Epithelial cell of esophagus (primary cell): ENCODE measurements at places on chromosomes 3 and 15.

DNA sequence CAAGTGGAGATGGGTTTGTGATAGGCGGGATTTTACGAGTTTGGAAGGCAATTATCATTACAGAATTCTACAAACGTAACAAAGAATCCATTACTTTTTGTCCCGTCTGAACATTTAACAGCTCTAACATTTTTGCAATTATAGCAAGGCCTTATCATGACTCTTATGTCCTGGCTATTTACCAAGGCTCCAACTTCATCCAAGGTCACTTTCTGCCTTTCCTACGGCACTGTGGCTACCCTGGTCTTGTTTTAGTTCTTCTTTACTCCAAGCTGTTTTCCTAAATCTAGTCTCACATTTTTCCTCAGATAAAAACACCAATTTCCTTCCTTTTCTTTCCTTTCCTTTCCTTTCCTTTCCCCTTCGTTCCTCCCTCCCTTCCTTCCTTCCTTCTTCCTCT lies 33.5 kb upstream of the GRM7 start:
- DNase-seq = no peak

DNA sequence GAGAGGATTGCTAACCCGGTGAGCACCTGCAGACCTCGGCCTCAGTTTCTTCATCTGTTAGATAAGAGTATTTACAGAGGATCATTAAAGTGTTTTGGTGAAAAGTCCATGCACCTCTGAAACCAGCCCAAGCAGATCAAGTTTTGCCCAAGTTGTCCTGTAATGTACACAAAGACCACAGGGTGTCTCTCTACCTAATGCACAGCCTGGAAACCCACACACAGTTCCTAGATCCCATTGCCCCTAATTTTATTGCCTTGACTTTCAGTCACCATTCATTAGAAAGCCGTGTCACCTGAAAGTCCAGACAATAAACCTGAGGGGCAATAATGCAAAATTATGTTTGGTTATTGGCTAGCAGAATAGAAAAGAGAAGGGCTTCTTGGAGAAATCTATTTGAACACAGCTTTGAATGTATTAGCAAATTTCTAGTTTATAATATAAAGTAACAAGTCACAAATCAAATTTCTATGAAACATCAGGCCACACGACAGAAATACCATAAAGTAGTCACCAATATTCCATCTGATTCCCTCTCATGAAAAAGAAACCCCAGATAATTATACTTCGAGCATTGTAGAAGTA lies 161.3 kb upstream of the SLC2A2 start:
- DNase-seq = peak; percentile 44

DNA sequence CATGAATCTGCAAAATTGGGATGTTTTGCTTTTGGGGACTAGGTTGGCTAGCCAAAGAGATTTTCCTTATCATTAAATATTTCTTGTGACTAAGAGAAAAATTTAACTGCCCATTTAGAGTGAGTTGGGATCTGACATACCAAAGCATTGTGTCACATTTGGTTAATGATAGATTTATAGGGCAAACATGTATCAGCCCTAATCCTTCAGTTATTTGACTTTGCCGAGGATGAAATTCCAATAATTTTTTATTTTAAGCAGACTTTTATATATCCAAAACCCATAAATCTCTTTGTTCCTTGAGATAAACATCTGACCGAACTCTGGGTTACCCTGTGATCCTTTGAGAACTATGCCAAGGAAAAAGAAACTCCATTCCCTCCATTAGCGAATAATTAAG lies 218.9 kb downstream of the CDIN1 start:
- DNase-seq = no peak

DNA sequence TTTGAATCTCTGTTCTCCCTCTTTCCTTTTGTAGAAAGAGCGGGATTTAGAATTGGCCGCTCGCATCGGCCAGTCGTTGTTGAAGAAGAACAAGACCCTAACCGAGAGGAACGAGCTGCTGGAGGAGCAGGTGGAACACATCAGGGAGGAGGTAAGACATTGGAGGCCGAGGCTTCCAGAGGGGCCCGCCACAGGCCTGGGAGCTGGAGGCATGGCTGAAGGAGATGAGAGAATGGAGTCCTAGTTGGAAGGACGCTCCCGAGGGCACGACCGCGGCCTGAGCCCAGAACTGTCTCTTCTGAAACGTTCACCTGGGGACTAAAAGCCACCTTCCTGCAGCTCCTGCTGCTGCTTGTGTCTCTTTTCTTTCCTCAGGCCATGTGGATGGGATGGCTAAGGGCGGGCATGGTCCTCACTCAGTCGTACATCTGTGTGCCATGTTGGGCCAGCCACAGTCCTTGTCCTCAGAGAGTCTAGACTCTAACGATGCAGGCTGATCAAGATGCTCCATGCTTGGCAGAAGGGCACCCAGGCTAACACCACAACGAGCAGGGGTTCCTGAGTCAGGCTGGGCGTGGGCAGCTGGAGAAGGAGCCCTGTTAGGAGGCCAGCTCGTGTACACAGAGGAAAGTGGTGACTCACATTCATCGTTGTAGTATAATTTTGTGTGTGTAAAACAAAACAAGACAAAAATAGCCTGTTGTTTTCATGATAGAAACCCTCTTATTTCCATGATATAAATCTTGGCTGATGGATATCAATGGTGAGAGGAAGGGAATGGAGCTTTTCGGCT lies 81.1 kb downstream of the CCK start:
- peak; percentile 83 for DNase-seq

DNA sequence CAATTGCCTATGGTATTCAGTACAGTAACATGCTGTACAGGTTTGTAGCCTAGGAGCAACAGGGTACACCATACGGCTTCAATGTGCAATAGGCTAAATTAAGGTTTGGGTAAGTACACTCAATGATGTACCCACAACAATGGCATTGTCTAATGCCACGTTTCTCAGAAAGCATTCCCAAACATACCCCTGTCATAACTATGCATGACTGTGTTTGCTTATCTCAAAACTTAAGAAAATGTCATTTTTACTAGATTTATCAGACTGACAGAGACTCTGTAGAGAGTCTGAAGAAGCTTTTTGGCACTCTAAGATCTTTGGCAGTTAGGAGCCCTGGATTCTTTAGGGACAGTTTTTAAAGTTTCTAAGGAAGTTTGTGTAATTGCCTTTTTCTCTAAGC lies 59.9 kb downstream of the MECOM start:
- no peak for DNase-seq

GRCh38 chr15:82371656-82372055 lies 22.4 kb upstream of the GOLGA6L10 start:
- no peak for DNase-seq

GRCh38 chr15:42448281-42448680 lies 42.7 kb downstream of the ZNF106 start:
- DNase-seq = no peak

- no peak for DNase-seq
Observed at GRCh38 chr3:53599771-53600170, 105.4 kb downstream of the CACNA1D start.

- no peak for DNase-seq
Observed at GRCh38 chr15:88613074-88613944, 7.8 kb upstream of the AEN start.

DNA sequence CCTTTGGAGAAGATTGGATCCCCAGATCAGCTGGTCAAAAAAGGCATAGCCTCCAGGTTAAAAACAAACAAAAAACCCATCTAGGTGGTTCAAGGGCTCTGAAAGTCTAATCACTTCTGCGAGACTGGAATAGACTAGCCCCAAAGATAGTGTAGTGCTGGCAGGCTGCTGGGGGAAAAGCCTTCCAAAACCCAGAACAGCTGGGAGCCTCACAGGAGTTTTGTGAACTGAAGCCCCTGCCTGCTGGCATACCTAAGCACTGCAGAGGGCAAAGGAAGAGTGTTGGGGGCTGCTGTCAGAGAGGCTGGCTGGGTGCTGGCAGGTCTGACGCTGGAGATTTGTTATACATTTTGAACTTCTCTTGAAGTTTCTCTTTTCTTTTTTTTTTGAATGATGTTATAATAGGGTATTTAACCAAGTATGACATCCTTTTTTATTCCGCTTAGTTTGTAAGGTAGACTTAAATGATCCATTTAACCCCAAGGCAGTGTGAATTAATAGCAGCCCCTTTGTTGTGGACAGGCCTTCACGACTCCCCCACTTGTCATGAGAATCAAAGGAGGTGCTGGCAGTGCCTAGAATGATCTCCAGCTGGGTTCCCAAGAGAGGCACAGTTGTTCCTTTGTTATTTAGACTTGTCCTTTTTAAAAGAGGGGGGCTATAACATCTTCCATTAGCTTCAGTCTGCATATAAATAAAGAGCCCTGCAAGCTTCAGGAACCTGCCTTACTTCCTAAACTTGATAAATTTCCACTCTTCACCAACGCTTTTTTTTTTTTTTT lies 53.9 kb downstream of the CRTC3 start:
- no peak for DNase-seq

GRCh38 chr15:67801926-67802914 lies 23.1 kb upstream of the SKOR1 start:
- DNase-seq = no peak

DNA sequence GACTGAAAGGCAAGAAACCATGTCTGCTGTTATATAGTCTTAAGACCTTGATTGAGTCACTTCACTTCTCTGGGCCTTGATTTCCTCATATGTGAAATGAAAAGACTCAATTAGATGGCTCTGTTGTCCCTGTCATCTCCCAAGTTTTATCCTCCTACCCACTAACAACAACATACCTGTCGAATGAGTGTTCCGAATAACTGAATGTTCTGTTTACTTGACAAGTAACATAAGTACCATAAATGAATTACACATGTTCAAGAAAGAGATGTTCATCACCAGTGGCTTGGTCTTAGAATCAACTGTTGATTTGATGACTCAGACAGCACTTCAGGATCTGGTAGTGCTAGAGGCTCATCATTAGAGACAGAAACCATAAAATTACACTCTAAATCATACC lies 311.7 kb downstream of the VPS13C start:
- peak; percentile 79 for DNase-seq

- DNase-seq = no peak
Observed at GRCh38 chr3:46467562-46467961, 2.9 kb upstream of the LTF start.

DNA sequence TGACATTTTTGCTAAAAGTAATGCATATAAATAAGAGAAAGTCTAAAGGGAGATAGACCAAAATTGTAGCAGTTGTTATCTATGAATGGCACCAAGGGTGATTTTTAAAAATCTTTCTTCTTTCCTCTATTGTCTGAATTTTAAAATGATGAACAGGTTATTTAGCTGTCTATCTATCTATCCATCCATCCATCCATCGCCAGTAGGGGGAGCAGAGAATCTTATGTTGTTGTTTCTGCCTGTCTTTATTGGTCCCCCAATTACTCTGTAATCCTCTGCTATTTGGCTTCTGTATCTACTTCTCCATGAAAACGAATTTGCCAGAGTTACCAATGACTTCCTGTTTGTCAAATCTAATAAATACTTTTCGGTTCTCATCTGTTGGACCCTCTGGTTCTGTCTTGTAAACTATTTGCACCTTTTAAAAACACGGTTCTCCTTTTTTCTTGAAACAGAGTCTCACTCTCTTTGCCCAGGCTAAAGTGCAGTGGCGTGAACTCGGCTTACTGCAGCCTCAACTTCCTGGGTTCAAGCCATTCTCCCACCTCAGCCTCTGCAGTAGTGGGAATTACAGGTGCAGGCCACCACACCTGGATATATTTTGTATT lies 86.0 kb downstream of the ECT2 start:
- DNase-seq = peak; percentile 62

DNA sequence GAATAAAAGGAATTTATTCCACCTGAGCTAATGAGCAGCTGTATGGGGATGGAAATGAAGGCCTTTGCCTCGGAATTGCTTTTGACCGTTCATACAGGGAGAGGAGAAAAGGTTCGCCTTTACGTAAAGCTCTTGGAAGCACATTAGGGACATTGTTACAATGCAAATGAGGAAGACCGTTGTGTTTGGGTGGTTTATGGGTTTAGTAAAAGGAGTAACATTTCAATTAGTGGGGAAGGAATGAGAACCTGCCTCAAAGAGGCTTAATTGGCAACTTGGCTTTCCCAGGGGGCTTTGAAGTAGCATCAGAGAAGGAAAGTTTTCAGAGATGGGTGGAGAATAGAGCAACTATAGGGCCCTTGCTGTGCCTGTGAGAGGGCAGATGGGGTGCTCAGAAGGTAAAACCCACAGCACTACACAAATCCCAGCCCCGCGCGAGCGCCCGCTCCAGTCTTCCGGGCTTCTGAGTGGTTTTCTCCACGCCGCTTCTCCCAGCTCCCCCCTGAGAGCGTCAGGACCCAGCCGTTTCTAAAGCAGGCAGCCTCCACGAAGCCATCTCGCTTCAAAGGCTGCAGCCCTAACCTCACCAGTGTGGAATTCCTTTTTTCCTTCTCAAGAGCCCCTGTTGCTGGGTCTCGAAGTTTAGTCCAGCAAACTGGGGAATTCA lies 192.0 kb upstream of the HES1 start:
- DNase-seq = no peak

- no peak for DNase-seq
Observed at GRCh38 chr3:175777495-175777894, 918.4 kb downstream of the NAALADL2 start.

DNA sequence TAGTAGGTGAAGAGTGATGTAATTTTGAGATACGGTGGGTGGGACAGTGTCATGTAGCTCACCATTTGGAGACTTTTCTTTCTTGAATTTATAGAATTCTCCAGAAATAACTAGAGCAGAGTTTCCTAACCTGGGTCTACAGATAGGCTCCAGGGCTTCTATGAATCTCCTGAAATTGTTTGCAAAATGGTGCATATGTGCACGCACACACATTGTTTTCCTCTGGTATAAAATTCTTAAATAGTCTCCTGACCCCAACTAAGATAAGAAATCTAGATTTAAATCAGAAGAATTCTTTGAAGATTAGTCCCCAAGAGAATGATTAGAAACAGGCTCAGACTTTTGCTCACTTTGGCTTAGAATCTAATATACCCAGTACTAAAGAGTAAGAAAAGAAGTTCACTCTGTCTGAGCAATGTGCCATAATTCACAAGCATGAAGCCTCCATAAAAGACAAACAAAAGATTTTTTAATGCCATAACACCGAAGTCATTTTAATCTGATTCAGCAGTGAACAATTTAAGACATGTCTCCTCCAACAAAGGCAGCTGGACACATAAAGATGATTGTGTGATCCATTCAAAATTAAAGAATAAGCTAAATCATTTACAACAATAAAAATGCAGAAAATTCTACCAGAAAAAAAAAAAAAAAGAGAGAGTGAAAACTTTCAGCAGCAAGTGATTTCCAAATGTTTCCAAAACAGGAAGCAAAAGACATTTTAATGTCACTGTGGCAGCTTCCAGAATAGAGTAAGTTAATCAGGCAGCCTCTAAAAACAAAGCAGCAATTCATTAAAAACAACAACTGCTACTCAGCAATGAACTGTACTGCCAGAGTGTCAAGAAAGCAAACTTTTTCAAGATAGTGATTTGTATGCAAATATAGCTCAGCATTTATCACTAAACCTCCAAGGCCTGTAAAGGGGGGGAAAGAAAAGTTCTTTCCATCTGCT lies 975.5 kb upstream of the CFAP20DC start:
- DNase-seq = no peak

GRCh38 chr15:68347392-68347791 lies 69.8 kb downstream of the FEM1B start:
- no peak for DNase-seq

GRCh38 chr3:39385456-39386090 lies 2.4 kb downstream of the SLC25A38 start:
- DNase-seq = no peak
